Right hindlimb (tissue), 1 donor: ENCODE measurements at places on chromosomes 2 and 18.

DNA sequence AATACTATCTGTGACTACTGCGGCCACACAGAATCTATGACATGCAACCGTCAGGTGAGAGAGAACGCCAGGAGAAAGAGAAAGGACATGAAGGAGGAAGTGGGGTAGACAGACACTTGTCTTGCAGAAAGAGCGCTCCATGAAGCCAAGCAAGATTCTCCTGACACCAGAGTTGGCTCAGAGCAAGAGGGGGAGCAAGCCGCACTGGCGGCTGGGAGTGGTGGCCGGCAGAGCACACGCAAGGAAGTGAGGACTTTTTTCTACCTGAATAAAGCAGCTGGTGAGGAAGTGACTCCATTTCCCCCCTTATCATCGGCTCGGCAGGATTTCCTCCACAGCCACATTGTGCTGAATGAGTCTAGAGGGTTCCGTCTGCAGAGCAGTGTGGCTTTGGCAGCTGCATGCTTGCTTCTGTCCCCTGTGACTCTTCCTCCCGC lies 181.6 kb downstream of the BCL2 start:
- no peak for DNase-seq

DNA sequence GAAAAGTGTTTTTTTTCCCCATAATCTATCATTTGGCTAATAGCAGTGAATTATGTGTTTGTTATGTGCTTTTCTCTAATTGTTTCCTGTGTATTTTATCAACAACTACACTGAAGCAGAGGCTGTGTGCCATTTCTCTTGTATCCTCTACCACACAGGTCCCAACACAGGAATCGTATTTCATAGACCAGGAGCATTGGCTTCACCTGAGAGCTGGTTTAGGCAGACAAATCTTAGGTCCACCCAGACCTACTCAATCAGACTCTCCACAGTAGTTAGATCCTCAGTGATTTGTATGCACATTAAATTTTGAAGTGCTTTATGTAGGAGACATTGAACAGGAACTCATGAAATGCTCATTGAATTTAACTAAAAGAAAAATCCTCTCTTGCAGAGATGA lies 109.2 kb downstream of the FSHR start:
- no peak for DNase-seq

DNA sequence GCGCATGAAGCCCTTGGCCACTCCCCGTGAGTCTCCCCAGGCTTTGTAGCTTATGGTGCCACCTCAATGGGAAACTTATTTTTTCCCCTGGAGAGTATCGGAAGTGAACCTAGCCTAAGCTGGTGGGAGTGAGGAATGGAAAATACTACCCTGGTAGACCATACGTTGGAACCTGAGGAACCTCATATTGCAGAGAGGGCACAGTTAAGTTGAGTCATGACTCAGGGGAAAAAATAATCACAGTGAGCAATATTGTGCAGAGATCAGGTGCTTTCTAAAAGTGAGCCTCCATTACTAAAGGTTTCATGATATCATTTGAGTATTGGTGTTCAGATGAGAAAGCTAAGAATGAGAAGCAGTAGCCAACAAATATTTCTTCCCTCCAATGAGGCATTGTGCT lies 360.5 kb upstream of the NT5C1B start:
- DNase-seq, result no peak

DNA sequence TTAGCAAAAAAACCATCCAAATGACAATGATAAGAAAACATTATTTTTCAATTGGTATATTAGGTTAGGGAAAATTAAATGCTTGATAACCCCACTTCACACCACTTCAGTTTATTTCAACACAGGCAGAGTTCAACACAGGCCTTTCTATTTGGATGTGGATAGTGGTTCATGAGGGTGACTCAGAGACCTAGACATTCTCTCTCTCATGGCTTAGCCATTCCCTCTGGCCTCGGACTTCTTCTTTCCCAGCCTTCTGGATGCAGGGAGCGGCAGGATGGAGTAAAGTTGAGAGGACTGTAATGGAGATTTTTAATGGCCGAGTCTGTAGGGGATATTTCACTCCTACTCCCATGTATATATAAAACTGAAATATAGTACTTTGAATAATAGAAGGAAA lies 109.7 kb downstream of the CTNNA2 start:
- DNase-seq, result no peak

DNA sequence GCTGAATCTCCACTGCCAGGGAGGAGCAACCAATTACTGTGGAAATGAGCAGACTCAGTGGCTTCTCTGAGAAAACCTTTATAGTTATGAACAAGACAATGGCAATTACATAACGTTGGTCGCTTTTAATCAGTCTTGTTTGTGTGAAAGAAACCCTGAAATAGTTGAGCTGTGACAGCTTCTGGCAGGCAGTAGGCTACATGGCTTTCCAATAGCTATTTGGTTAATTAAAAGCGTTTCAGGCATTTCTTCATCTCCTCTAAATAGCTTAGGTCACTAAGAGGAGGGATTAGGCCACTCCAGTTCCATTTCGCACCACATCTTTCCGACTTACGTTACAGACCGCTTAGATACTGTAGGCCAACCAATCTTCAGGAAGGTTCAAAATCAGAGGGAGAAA lies 794.4 kb upstream of the ID2 start:
- no peak for DNase-seq

DNA sequence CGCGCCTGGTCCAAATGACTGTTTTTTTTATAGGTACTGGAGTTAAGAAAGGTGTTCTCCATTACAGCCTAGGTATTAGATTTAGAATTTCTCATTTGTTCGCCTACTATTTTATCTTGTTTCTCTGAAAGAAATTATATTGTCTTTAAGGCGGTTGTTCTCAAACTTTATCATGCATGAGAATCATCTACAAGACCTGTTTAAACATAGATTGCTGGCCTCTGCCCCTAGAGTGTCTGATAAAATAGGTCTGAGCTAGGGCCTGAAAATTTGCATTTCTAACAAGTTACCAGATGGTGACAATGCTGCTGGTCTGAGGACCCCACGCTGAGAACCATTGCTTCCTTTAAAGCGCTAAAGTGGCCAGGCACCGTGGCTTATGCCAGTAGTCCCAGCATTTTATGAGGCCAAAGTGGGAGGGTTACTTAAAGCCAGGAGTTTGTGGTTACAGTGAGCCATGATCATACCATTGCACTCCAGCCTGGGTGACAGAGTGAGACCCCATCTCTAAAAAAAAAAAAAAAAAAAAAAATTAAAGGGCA lies 34.0 kb upstream of the RNF138 start:
- DNase-seq, result no peak

- DNase-seq, result no peak
Measured at GRCh38 chr18:36653141-36653869, 175.5 kb downstream of the TPGS2 start.

GRCh38 chr2:234632527-234633391 lies 135.9 kb upstream of the ARL4C start:
- DNase-seq, result peak; percentile 40

GRCh38 chr2:151363709-151364108 lies 6.3 kb downstream of the TNFAIP6 start:
- DNase-seq, result peak; percentile 31

DNA sequence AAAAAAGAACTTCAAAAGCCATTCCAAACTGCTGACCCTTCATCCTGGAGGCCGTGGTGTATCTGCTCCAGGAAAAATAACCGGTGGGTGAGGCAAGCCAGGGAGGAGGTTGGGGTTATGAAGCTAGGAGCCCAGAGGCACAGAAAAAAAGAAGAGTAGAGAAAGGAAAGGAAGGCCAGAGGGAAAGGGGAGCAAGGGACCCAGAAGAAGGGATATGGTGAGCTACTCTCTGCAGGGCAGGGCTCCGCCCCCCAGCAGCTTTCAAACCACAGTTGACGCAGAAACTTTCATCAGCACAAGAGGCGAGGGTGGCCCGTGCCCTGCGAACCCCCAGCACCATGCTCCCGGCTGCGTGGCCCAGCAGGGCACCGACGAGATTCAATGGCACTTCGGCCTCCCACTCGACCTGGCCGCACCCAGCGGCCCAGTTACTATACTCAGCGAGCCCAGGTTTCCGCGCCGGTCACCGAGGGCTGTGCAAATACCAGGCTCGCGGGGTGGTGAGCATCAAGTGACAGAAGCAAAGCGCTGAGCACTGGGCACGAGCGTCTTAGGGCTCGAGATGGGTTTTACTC lies 665 bp downstream of the MCM6 start:
- no peak for DNase-seq

- peak; percentile 30 for DNase-seq
Measured at GRCh38 chr18:54717673-54718407, 110.4 kb upstream of the RAB27B start.

DNA sequence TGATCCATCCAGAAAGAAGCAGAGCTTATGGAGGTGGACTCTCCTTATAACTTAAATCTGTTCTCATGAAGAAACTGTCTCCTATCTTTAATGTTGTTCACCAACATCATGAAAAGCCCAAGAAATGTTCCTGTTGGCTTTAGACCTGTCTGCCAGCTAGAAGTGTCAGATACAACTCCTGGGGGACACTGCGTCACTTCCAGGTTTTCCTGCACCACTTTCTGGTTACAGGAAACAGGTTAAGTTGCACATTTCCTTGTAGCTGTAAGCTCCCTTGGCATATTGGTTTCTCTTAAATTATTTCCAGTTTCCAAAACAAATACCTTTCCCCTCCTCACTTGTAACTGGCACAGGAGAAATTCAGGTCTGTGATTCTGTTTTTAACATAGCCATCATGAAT lies 2.9 kb downstream of the CEP68 start:
- no peak for DNase-seq

DNA sequence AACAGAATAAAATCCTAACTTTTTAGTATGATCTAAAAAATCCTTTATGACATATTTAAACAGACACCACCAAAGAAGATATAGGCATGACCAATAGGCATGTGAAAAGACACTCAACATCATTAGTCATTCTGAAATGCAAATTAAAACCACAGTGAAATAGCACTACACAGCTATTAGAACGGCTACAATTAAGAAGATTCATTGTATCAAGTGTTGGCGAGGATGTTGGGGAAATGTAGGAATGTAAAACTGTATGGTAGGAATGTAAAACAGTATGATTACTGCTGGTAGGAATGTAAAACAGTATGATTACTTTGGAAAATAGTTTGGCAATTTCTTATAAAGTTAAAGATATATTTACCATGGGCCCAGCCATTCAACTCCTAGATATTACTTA lies 253.3 kb upstream of the TCF4 start:
- no peak for DNase-seq

GRCh38 chr18:48817021-48817461 lies 133.7 kb downstream of the SMAD7 start:
- peak; percentile 11 for DNase-seq

DNA sequence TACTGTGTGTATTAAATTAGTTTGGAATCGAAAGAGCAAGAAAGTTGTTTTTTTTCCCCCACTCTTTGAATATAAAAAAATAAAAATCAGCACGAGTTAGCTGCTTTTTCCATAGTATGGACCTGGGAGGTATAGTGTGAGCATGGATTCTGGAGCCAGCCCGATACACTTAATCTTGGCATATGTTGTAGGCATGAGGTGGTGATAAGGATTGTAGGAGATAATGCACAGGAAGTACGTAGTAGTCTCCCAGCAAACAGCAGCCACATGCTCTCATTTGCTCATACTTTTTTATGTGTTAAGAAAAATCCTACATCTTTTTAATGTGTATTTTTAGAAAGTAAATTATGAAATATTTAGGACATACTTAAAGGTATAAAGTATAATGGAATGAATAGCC lies 2.1 kb upstream of the DNAJC27 start:
- no peak for DNase-seq

- DNase-seq, result no peak
Measured at GRCh38 chr2:239429473-239430350, 28.9 kb upstream of the HDAC4 start.

DNA sequence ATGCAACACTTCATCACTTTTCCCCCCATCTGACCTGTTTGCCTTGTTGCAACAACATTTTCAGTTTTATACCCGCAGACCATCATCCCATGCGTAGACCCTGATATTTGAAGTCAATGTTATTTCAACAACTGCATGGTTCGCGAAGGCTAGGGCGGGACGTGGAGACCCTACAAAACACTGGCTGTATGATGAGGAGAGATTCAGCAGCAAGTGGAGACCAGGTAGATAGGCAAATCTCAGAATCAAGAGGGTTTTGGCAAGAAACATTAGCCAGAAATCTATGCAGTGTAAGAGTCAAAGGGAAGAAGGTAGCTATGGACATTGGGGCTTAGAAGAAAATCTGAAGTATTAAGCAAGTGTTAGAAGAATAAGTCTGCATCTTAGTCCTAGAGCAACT lies 42.4 kb upstream of the SPAG16 start:
- DNase-seq, result no peak

DNA sequence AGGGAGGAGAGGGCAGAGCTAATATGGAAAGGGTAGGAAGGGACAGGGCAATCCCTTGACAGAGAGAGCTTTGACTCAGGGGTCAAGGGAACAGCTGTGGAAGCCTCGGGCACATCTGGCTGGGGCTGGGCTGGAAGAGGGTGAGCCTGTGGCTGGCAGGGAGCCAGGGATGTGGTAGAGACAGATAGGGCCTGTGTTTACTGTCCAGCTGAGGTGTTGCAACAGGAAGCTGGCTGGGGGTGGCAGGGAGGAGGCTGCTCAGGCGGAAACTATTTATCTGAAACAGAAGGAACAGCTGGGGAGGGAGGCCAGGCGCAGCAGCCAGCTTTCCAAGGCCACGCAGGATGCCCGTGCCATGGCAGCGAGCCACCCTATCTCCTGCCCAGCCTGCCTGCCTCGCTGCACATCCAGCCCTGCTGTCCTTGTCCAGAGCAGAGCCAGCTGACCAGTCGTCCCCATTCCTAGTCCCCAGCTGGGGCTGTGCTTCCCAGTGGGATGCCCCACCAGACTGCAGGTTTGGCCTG lies 264.7 kb downstream of the CYP26B1 start:
- DNase-seq, result peak; percentile 78

DNA sequence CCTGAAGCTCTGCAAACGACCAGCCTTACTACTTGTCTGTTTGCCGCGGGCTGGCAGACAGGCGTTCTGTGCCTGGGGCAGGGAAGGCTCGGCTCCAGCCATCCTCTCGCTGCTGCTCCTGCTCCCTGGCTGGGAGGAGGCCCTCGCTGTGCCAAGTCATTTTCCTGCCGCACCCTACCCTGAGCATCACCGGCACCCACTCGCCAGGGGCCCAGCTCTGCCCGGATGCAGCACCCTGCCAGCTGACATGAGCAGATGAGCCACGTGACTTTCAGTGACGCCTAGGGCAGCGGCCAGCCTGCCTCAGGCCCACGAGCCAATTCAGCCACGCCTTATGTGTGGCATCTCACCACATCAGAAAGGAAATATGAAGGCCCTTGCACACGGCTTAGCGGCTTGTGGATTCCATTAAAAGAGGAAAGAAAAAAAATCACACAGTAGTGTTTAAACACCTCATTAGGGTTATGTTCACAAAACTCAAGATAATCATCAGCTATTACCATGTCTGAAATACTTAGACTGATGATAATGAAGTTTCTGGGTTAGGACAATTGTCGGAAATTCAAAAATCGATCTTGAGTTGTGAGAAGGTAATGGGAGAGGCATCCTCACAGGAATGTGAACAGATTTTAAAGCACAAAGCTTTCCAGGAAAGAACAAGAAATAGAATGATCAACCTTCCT lies 250.5 kb downstream of the TWIST2 start:
- DNase-seq, result no peak

DNA sequence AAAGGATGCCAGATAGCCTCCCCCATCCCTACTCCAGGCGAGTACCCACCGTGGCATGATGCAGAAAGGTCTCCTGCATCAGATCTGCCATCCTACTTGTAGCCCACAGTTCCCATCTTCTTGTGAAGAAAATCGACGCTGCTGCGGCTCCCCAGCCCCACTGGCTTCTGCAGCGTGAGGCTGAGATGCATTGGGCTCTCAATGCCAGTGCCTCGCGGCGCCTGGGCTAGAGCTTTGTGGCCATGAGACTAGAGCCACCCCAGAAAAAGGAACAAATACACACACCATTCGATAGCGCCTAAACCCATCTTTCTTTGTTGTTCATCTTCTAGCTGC lies 2.8 kb downstream of the NOL4 start:
- no peak for DNase-seq
